Lower lobe of right lung (tissue), 2 donors: ENCODE measurements at places on chromosomes 12 and 14. TPM values are rescaled to one million over a fixed set of nuclear protein-coding genes. Genes with fewer than 3 reads are reported as not detected.
A peak's percentile ranks its signal among the peaks of the same experiment; 100 is the strongest.

DNA sequence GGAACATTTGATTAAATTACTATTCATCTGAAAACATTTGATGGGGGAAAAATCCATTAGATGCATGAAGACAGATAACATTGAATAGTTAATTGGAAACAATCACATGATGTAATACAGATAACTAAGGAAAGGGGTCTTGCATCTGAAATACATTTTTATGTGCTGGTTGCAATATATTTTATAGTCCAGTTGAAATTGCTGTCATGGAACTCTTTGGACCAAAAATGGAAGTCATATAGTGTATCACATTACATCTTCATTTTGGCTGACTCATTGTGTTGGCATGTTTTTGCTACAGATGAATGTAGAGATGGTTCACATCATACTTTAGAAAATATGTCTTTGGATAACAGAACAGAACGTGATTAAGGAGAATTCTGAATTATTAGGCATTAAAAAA is 43.0 kb upstream of the GNPNAT1 start:
- DNase-seq = no peak

- DNase-seq = no peak
These were observed 666.6 kb downstream of the NRXN3 start for GRCh38 chr14:78836777-78837176.

GRCh38 chr14:88346048-88346639 is 23.1 kb upstream of the KCNK10 start:
- no peak for DNase-seq

- no peak for DNase-seq
These were observed 12.0 kb upstream of the PSEN1 start for GRCh38 chr14:73124180-73124894.

- no peak for DNase-seq
These were observed 39.0 kb upstream of the TSPAN9 start for GRCh38 chr12:3038166-3038565.

DNA sequence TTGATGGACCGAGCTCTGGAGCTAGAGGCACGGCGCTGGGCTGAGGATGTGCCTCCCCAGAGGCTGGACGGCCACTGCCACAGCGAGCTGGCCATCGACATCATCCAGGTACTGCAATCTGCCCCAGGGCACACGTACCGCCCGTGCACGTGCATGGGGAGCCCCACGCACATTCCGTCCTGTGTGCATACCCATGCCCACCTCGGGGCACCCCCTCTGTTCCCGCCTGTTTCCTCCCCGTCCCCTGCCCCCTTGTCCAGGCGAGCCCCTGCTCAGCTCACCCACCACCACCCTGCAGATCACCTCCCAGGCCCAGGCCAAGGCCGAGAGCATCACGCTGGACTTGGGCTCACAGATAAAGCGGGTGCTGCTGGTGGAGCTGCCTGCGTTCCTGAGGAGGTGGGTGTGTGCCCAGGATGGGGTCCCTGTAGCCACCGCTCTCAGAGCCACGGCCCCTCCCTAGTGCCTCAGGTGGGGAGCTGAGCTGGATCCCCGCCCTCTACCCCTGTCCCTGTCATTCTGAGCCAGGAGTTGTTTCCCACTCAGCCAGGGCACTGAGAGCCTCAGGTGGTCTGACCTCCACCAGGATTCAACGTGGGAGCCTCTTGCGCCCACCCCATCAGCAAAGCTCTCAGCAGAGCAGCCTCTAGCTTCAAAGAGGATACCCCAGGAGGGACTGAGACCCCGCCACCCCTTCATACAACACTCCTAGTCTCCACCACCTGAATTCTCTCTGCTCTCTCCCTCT is 6.9 kb downstream of the TNFAIP2 start:
- DNase-seq = no peak

- DNase-seq = peak; percentile 10
These were observed 13.7 kb downstream of the ANKLE2 start for GRCh38 chr12:132747896-132748295.

DNA sequence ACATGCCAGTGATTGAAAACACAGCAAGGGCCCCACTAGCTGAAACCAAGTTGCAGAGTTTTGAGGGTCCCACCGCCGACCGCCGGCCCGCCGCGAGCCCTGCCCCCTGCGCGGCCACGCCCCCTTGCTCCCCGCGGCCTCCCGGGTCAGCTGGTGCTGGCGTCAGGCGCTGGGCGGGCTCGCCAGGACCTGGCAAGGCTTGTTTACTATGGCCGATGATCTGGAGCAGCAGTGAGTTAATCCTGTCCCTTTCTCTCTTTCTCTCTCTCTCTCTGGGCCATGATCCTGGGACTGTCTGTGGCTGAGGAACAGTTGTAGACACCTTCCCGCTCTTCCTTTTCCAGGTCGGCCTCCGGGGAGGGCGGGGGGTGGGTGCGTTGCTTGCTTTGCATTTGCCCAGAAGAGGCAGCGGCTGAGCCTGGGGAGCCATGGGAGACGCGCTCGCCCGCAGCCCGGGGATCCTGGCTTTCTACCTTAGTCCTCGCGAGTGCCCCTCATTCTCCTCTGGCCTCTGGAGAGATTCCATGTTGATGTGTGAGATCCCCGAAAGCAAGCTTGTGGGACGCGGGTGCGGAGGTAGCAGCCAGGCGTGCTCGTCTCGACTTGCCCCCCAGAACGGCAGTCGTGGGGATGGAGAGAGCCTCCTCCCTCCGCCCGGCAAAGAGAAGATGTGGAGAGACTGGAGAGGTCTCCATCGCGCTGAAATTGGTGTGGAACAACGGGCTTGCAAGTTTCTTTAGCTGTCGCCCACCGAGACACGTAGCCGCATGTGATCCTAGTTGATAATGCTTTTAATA is at the start of gene ABHD4:
ABHD4 (plus strand) TSS at position 202 of the 797 bp plus-strand sequence; CDS start at position 209, 7 bp downstream.
- peak; percentile 90 for DNase-seq

- DNase-seq = no peak
These were observed 146.1 kb upstream of the NOS1 start for GRCh38 chr12:117507548-117507947.

GRCh38 chr12:39989501-39989900 is 116.4 kb downstream of the SLC2A13 start:
- no peak for DNase-seq

- DNase-seq = no peak
These were observed 5.0 kb downstream of the OSBPL8 start for GRCh38 chr12:76554405-76555230.

- no peak for DNase-seq
These were observed 42.4 kb downstream of the LRRC74A start for GRCh38 chr14:76868454-76869170.

Gene TAS2R10
- total RNA-seq = 0.35 TPM

Gene PPP1R36
- total RNA-seq = 0.97 TPM

Gene CMA1
- 2.4 TPM for total RNA-seq

Gene REM2
- total RNA-seq = 0.83 TPM

Gene VDR
- total RNA-seq = 24.3 TPM

Gene COPS7A
- total RNA-seq = 55.1 TPM

Gene CRACR2A
- total RNA-seq = 7.9 TPM

Gene AMDHD1
- total RNA-seq = 1.8 TPM

Gene MORN3
- total RNA-seq = 2.1 TPM
